ENCODE measurements at places on chromosomes 3 and 15. TPM values are rescaled to one million over a fixed set of nuclear protein-coding genes. Genes with fewer than 3 reads are reported as not detected.

DNA sequence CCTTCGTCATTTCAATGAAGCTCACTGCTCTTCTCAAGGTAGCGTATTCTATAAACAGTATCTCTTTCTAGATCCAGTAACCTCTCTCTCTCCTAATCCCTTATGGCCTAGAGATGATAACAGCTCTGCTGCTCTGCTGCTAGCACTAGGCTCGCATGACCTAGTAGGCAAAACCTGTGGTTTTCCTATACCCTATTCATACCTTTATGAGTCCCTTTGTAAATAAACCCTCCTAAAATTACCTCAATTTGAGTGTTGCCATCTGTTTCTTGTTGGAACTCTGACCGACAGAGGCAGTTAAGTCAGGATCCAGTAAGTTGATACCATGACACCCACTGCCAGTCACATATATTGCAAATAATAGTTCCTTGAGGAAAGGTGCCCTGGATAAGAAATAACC, 7.3 kb downstream of the CCDC14 start:
- no peak for DNase-seq

SCN5A gene
- polyA plus RNA-seq: 0.88 TPM

- DNase-seq: no peak
These were observed 217.0 kb upstream of the ICE2 start for GRCh38 chr15:60695713-60696522.

LCTL gene
- 0.06 TPM for polyA plus RNA-seq

- DNase-seq: no peak
These were observed at the start of gene ONECUT1 for GRCh38 chr15:52790169-52790708. Gene ONECUT1, minus strand, starts transcription at chr15:52790336. Its CDS starts 452 bp downstream, at chr15:52789884.

DNA sequence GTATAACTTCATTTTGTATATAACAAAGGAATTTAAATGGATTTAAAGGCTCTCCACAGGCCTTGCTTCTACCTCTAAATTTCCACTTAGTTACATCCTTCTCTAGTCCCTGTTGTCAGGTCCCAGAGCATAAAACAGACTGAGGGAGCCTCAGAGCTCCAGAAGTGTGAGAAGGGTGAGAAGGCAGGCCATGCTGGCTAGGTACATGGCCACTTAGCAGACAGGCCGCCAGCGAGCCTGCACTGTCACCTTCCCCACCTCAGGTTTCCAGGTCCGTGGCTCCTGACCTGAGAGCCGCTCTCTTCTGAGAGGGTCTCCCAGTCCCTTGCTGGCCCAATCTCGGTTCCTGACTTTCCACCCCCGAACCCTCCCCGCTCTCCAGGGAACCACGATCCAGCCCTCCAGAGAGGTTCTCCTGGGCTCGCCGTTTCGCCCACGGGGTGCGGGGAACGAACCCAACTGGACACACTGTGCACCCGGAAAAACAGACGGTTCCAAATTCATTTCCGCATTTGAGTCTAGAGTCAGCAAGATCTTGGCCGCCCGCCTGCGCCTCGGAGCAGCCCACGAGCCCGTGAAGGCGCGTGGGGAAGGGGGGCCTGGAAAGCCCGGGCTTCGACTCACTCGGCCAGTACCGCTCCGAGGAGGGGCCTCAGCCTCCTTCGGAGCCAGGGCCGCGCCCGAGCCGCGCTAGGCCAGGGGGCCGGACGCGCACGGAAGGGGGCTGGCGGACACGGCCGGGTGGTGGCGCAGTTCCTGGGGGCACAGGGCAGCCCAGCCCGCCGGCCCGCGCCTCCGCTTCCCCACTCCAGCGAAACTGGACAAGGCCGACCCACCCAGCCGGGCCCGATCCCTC, 16.7 kb upstream of the SOX2 start:
- DNase-seq: no peak

DNA sequence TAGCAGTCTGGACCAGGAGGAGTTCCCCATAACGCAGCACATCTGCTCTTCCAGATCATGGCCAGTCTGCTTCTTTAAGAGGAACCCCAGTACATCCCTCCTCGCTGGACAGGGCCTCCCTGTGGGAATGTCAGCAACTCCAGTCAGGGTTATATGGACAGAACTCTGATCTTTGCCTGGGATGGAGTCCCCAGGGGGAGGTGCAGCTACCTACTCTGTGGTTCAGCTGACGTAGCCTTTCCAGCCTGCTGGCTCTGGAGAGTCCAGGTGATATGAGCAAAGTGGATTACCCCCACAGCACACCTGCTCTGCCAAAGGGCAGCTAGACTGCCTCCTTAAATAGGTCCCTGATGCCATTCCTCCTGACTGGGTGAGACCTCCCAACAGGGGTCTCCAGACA, 417.1 kb upstream of the EPHA3 start:
- DNase-seq: no peak

DNA sequence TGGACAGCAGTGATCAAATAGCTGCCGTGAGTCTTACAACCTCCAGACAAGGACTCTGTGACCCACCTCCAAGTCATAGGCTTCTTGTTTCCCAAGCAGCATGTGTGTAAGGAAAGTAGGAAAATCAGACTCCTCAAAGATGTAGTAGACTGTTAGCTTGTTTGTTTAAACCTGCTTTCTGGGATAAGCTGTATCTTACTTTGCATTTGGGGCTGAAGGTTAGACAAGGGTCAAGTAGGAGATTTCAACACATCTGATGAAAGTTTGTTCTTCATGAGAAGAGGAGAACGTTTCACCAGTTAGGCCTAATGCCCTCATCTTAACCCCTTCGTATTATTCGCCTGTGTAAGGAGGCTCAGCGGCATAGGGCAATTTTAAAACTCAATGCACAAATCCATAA, 756.4 kb upstream of the NR2F2 start:
- no peak for DNase-seq

GRCh38 chr3:38707730-38708129, 58.2 kb upstream of the SCN5A start:
- no peak for DNase-seq

All from right renal cortex interstitium (tissue), 3 donors.